ENCODE measurements at places on chromosomes 6 and 20.

GRCh38 chr20:62366370-62367135 lies 559 bp downstream of the LAMA5 start:
- no peak for DNase-seq

DNA sequence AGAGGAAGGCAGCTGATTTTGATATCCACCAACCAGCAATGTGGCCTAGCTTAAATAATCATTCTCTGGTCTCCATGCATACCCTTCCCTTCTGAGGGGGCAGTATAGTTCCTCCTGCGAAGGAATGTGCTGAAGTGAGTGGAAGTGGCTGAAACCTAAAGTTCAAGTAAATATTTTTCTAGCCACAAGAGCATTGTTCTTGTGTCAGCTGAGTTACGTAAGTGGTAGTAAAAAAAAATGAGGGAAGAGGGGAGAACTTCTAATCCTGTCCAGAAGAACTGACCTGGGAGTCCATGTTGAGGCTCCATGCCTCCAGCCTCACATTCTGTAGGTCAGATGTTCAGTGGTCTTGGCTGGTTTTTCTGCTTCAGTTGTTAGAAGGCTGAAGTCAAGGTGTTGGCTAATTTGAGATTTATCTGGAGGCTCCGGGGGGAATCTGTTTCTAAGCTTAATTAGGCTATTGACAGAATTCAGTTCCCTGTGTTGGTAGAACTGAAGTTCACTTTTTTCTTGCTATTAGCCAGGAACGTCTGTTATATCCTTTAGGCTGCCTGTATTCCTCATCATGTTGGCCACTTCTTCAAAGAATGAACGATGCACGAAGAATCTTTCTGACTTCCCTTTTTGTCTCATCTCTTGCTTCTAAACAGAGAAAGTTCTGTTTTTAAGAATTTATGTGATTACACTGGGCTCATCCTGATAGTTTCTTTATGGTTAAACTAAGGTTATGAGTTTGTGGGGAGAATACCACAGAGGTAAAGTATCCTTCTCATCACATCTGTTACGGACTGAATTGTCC lies 207.1 kb upstream of the PRSS16 start:
- no peak for DNase-seq

DNA sequence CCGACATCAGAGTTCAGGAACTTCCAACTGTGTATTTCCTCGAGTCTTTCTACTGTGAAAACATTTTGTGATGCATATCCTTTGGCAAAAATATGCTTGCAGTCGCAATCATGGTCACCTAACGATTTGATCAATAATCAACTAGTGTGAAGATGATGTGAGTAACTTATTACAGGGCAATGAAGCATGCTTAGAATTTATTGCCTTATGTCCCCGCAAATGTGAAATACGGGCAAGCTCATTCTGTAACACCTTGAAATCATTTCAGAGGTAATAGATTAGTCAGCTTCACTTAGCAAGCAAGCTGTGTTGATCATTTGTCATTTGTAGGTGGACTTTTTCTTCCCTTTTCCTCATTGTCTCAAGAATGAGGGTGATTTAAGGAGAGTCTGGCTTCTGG lies 67.9 kb upstream of the DOK5 start:
- no peak for DNase-seq

DNA sequence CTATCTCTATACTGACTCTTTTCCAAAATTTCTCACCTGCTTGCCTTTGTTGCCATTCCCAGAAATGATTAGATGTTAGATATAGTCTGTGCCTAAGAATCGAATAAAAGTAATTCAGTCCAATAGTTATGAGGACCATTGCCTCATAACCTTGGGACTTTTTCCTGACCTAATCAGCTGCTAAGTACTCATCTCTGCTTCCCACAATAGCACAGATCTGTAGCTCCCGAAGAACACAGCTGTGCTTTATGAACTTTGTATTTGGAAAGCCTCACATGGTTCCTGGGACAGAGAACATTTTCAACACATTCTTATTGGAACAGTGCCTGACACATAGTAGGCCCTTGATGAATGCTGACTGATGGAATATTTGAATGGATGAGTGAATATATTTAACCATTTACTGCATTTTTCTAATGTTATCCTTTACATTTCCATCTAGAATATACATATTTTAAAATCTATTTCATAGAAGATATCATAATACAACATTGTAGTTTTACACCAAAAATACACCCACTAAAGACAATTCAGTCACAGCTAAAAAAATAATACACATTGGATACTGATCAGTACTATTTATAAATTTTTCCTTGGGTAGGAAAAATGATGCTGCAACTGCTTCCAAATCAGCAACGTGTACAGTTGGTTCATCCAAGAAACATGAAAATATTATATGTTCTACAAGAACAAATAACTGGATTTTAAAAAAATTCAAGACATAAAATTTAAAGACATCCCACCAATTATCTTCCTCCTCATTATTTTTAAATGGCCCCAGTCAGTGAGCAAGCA lies 53.9 kb downstream of the HS3ST5 start:
- no peak for DNase-seq

GRCh38 chr6:135038335-135038734 lies 16.3 kb downstream of the HBS1L start:
- DNase-seq: no peak

DNA sequence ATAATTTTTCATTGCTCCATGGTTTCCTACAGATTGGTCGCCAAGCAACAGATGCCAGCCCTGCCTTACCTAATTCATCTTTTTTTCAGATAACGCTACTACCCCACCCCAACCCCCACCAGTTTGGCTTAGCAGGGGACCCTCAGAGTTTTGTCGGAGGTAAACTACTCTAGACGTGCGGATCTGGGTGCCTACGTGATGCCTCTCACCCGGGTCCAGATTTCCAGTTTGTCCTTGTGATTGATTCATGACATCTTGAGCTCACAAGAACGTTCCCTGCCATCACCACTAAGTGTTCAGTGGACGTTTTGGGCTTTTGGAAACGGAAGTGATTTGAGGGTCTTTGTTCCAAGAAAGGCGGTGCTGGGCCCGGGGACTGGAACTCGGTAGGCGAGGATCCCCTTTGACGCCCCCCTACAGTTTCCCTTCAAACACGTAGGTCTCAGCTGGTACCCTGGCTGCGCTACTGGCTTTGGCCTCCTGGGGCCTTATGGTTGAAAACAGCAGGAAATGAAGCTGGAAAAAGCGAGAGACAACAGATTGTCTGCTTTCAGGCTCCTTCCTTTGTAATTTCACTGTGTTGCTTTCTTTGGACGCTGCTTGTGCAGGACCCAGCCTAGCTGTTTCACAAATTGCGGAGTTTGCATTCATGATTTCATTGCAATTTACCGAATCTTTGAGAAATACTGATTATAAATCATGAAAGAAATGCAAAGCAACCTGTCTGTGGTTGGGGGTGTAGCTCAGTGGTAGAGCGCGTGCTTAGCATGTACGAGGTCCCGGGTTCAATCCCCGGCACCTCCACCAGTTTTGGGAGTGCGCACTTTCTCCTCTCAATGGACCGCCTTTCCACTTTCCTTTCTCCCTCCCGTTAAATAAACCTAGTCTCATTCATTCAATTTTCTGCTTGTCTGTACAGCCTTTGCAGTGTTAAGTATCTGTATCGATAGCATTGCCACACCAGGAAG lies 81.0 kb downstream of the GPX5 start:
- peak; percentile 18 for DNase-seq

DNA sequence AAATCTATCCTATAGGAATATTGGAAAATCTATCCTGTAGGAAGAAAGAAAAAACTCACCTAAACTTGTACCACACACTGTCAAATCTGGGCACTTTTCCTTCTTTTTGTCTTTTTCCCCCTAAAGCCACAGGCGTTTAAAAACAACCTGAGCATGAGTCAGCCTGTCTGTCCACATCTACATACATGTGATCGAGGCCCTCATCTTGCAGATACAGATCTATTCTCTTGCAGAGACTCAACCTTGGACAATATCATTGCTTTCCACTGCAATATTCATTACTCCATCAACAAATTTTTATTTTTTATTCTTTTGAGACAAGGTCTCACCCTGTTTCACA lies 95.9 kb upstream of the IYD start:
- DNase-seq: no peak

- no peak for DNase-seq
Measured at GRCh38 chr6:121040831-121041230, 293.4 kb downstream of the TBC1D32 start.

Data from CD4-positive, alpha-beta T cell treated with Interleukin-10 for 1 hour (primary cell).